ENCODE measurements at places on chromosomes 7 and 10. TPM values are rescaled to one million over a fixed set of nuclear protein-coding genes. Genes with fewer than 3 reads are reported as not detected.

HTR7 gene
- polyA plus RNA-seq, result 0.19 TPM

MICALL2 gene
- 7.4 TPM for polyA plus RNA-seq

GRCh38 chr7:130277763-130278643 is 11.3 kb downstream of the CPA2 start:
- peak; percentile 96 for DNase-seq

GRCh38 chr7:20153999-20154398 is 63.2 kb downstream of the MACC1 start:
- DNase-seq, result no peak

DNA sequence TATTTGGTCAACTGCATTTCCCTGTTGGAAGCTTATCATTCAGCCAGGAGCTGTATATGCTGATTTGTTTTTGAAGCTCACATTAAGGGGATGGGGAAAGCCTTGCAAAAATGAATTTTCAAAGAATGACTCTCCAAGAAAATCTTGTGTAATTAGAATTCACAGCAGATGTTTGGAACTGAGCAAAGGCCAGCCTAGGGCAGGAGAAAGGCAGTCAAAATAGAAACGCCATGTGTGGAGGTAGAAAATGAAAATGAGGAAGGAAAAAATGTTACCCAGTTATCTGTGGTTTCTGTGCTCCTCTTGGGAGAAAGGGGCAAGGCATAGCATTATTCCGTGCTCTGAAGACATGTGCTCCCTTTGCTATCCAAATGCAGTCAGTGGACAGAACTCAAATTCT is 93.5 kb downstream of the NRP1 start:
- no peak for DNase-seq

GRCh38 chr10:132607961-132608495 is 70.4 kb downstream of the INPP5A start:
- DNase-seq, result no peak

DNA sequence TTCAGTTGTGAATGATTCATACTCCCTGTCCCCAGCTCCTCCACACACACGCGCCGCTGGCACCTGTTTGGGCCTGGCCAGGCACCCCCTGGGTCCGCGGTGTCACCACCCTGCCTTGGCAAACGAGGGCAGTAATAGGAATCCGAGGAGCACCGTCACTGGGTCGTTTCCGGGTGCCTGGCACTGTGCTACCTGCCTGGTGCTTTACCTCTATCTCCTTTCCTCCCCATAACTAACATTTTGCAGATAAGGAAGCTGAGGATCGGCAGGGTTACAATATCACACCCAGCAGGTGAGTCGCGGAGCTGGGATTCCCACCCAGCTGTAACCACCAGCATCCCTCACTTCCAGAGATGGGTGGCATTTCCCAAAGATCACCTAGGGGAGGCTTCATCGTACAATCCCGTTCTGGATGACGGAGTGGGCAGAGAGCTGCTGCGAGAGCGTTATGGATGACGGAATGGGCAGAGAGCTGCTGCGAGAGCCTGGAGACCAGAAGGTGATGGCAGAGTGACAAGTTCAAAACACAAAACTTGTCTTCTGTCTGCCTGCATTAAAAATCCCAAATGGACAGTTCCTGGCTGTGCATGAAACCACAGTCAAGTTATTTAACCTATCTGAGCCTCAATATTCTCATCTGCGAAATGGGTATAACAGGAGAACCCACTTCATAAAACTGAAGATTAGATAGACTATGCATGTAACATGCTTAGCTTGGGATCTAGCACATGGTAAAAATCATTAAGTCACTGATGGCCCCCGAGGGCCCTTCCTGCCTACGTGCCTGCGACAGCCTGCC is 1.1 kb upstream of the HSPA12A start:
- no peak for DNase-seq

DNA sequence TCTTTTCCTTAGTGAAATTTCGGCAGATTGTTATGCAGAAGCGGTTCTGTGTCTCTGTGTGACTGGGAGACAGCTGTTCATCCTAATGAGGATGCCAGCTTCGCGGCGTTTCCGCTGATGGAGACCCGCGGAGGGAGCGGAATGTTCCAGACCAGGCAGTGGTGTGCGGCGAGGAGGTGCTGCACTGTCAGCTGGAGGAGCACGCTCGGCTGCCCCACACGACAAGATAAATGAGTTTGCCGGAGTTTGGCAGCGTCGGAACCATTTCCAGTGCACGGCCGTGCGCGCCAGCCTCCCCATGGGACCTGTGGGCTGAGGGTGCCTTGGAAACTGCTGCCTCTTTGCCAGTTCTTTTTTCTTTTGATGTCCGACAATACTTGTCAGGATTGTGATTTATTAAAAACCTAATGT is 64.6 kb downstream of the WDR37 start:
- peak; percentile 11 for DNase-seq

DNA sequence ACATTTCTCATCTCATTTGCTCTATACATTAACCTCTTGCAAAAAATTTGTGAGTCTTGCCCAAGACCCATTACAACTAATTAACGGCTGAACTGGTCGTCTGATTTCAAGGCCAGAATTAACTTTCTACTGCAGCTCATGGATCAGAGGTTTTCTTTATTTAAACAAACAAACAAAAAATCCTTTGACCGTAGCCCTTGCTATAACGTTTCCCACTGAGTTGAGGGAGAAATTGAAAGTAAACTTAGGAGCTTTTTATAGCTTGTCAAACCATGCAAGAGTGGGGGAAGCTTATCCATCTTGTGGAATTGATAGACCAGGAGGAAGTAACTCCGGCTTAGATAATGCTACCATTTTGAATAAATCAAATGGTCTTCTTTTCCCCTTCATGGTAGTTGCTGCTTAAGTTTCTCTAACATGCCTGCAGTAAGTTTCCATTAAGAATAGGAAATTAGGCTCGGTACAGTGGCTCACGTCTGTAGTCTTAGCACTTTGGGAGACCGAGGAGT is 3.3 kb downstream of the SRGN start:
- no peak for DNase-seq

GRCh38 chr10:43078986-43079273 is 2.1 kb downstream of the RET start:
- peak; percentile 25 for DNase-seq

DNA sequence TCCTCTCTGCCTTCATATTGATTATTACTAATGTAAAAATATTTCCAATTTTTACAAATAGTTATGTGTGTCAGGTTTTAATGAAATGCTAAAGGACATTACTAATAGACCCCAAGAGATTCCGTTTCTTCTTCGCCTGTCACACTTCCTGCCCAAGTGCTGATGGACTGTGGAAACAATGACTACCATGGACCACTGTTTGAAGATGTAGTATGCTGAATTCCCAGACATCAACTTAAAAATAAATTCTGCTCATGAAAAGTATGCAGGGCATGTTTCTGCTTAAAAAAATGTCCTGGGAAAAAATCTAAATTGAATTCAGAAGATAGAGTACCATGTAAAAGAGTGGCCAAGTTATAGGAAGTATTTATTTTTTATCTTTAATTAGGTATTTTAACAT is 52.1 kb downstream of the ST7 start:
- no peak for DNase-seq

- DNase-seq, result no peak
Observed at GRCh38 chr7:32074787-32075585, 4.8 kb upstream of the PDE1C start.

Data from muscle of leg (tissue), 16 donors.